ENCODE measurements at places on chromosomes 16 and 17.

- no peaks in the 10 kb centered on the region for H3K27me3 ChIP-seq
- peaks cover 25% of the 10 kb centered on the region for H3K4me1 ChIP-seq
- H3K4me3 ChIP-seq, result no peak overlapping the region
- peak overlapping the region; percentile 20 for H3K27ac ChIP-seq
These were observed 75.1 kb downstream of the ZNF778 start for GRCh38 chr16:89292443-89293078.

DNA sequence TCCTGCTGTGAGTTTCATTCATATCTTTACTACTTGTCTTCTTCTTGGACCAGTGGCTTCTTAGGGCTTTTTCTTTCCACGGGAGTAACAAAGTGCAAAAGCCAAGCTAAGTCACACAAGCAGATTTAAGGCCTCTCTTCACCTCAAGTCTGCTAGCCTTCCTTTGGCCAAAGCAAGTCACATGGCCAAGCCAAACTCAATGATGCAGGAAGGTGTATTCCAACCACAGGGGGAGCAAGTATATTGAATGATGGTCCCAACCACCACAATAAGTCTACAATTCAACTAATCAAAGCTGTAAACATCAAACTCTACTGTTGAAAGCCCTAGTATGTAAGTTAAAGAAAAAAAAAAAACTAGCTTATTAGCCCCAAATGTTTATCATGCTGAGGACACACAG, 44.5 kb upstream of the CDYL2 start:
- peaks cover 2% of the 10 kb centered on the region for H3K36me3 ChIP-seq
- H3K27me3 ChIP-seq, result peaks cover 4% of the 10 kb centered on the region
- H3K27ac ChIP-seq, result no peak overlapping the region
- DNase-seq, result no peak
- H3K4me3 ChIP-seq, result no peak overlapping the region

DNA sequence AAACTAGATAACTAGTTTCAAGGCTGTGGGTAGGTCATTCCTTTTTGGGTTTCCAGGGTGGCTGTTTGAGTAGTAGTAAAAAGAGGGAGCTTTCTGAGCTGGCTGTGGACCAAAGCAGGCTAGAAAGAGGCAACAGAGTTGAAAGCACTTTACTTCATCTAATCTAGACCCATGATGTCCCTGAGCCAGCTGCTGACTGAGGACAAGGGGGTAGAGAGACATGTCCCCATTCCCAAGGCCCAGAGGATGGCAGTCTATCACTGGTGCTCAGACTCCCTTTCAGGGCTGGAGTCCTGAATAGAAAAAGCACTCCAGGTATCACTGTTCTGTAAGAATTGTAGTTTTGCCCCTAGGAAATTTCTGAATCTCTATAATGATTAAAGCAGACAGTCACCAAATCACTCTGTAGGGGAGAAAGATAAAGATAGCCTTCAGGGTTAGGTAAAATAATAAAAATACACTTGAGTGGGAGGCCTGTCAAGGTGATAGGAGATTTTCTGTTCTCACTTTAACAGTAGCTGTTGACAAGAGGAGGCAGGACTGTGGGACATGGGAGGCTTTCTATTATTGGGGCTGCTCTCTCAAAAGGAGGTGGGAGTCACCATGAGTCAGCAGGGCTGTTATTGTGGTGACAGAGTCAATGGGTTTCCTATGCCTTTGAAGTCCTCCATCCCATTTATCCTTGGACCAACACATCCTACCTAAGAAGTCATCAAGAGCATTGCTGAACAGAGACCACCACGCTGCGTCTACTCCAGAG, 190.2 kb upstream of the MPHOSPH6 start:
- no peaks in the 10 kb centered on the region for H3K4me1 ChIP-seq
- no peak for DNase-seq
- H3K36me3 ChIP-seq, result no peaks in the 10 kb centered on the region
- H3K27me3 ChIP-seq, result no peaks in the 10 kb centered on the region

GRCh38 chr17:63881935-63882601, at the start of gene GH2:
Gene GH2 (minus strand): TSS chr17:63881944. CDS start chr17:63881801, 143 bp downstream.
- no peaks in the 10 kb centered on the region for H3K36me3 ChIP-seq
- DNase-seq, result peak; percentile 47
- H3K4me1 ChIP-seq, result peaks cover 1% of the 10 kb centered on the region
- H3K27ac ChIP-seq, result no peak within 1 kb of the TSS
- no peak within 1 kb of the TSS for H3K4me3 ChIP-seq

- H3K4me3 ChIP-seq, result no peak overlapping the region
- DNase-seq, result no peak
- no peak overlapping the region for H3K27ac ChIP-seq
- no peaks in the 10 kb centered on the region for H3K36me3 ChIP-seq
These were observed 22.3 kb downstream of the FOXN1 start for GRCh38 chr17:28528327-28529012.

DNA sequence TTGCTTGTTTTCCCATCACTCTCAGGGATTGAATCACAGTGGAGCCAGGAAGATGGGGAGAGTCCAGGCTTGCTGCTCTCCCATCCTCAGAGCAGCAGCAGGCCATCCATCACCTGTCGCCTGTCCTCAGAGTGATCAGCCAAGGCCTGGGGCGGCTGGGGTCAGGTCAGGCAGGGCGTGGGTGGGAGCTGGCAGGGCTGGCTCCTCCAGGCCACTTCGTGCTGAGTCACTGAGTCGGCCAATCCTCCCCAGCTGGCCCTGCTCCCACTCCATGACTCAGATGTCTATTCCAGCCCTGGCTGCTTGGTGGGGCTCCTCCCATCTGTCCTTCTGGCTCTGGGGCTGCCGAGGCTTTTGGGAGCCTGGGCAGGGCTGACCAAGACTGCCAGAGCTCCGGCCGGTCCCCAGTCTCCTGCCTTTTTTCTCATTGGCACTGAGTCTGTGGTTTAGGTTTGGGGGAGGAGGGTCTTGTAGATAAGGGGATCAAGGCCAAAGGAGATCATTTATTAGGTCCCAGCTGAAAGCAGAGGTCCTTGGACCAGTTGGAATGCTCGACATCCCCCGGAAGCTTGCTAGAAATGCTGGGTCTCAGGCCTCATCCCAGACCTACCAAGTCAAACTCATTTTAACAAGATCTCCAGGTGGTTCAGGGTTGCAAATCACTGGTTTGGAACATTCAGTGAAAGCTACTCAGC, 72.7 kb downstream of the ABCC1 start:
- H3K27me3 ChIP-seq, result no peaks in the 10 kb centered on the region
- peaks cover 27% of the 10 kb centered on the region for H3K36me3 ChIP-seq
- H3K27ac ChIP-seq, result no peak overlapping the region
- no peak overlapping the region for H3K4me3 ChIP-seq
- H3K4me1 ChIP-seq, result peaks cover 16% of the 10 kb centered on the region
- no peak for DNase-seq

GRCh38 chr16:67279296-67280089, at the start of gene PLEKHG4:
Gene PLEKHG4 (plus strand): TSS chr16:67279532. CDS start chr16:67280045, 513 bp downstream.
- H3K4me3 ChIP-seq, result peak within 1 kb of the TSS; percentile 88
- no peaks in the 10 kb centered on the region for H3K27me3 ChIP-seq
- H3K27ac ChIP-seq, result peak within 1 kb of the TSS; percentile 81
- peaks cover 12% of the 10 kb centered on the region for H3K4me1 ChIP-seq

DNA sequence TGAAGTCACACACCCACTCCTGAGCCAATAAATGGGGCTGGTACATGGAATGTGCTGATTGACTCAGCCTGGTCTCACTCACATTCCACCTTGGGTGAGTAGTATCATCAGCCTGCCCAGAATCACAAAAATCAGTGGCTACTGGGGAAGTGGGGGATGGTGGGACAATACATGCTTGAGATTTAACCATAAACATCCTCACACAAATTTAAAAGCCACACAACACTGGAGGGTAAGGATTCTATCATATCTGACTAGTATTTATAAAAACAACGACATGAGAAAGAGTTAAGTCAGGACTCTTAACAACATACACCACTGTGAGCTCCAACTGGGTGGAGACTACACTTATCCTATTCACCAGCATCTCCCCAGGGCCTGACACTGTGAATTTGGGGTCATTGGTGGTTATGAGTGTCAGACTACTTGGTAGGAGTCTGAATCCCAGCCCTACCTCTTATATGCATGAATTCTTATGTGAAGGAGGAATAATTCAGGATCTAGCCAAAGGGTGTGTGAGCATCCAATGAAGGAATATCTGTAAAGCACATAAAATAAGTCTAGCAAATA, 26.0 kb upstream of the IRX6 start:
- no peaks in the 10 kb centered on the region for H3K36me3 ChIP-seq
- H3K27me3 ChIP-seq, result no peaks in the 10 kb centered on the region
- no peaks in the 10 kb centered on the region for H3K4me1 ChIP-seq

GRCh38 chr17:19904924-19905323, 37.2 kb upstream of the ULK2 start:
- H3K27me3 ChIP-seq, result no peaks in the 10 kb centered on the region
- H3K4me1 ChIP-seq, result no peaks in the 10 kb centered on the region
- DNase-seq, result no peak
- H3K36me3 ChIP-seq, result peaks cover 44% of the 10 kb centered on the region
- no peak overlapping the region for H3K4me3 ChIP-seq
- no peak overlapping the region for H3K27ac ChIP-seq

GRCh38 chr16:87074641-87075318, 242.4 kb downstream of the C16orf95 start:
- H3K4me1 ChIP-seq, result no peaks in the 10 kb centered on the region
- no peak for DNase-seq
- H3K27ac ChIP-seq, result no peak overlapping the region
- H3K27me3 ChIP-seq, result no peaks in the 10 kb centered on the region
- H3K36me3 ChIP-seq, result no peaks in the 10 kb centered on the region
- no peak overlapping the region for H3K4me3 ChIP-seq

DNA sequence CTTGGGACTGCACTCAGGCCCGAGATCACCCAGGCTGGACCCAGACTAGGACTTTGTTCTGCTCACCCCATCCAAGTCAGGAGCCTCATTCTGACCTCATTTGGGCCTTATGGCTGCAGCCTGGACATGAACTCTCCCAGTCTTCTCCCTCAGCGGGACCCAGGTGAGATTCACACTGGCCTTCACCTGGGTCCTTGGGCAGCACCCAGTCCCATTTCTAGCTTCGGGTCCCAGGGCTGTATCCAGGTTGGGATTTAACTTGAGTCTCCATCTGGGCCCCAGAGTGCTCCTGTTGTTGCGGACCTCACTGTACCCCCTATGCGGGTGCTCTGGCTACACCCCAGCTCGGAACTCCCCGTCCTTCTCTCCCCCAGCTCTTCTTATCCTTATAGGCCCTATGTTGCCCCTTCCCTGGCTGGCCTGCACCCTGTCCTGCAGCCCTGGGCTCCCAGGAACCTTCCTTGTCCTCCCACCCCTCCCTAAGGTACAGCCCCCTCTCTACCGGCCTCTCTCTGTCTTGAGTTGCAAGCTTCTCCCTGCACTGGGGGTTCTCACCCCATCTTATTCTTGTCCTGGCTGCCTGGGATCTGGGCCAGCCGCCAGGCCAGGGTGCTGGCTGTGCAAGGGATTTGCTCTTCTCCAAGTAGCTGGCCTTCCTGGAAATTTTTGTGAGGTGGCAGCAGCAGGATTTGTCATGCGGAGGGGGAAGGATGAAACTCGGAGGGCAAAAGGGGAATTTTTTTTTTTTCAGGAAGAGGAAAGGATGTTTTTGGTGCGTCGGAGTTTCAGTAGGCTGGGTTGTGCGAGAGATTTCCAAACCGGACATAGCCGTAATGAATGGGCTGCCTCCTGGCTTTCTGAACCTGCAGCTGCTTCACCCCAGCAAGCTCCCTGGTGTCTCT, 904 bp downstream of the MAP2K3 start:
- H3K27ac ChIP-seq, result peak overlapping the region; percentile 92
- no peak for DNase-seq
- H3K4me1 ChIP-seq, result peaks cover 34% of the 10 kb centered on the region
- peaks cover 2% of the 10 kb centered on the region for H3K36me3 ChIP-seq
- no peaks in the 10 kb centered on the region for H3K27me3 ChIP-seq
- peak overlapping the region; percentile 97 for H3K4me3 ChIP-seq

GRCh38 chr17:55318081-55318480, 53.3 kb downstream of the HLF start:
- DNase-seq, result no peak
- H3K4me1 ChIP-seq, result no peaks in the 10 kb centered on the region
- peaks cover 21% of the 10 kb centered on the region for H3K27me3 ChIP-seq
- H3K36me3 ChIP-seq, result no peaks in the 10 kb centered on the region

- peaks cover 12% of the 10 kb centered on the region for H3K4me1 ChIP-seq
- H3K36me3 ChIP-seq, result no peaks in the 10 kb centered on the region
- H3K4me3 ChIP-seq, result no peak overlapping the region
- peak overlapping the region; percentile 62 for H3K27ac ChIP-seq
- no peaks in the 10 kb centered on the region for H3K27me3 ChIP-seq
These were observed 79.1 kb downstream of the C17orf67 start for GRCh38 chr17:56754523-56755208.

GRCh38 chr16:71645450-71645849, 19.5 kb downstream of the MARVELD3 start:
- no peak overlapping the region for H3K4me3 ChIP-seq
- no peak overlapping the region for H3K27ac ChIP-seq
- no peaks in the 10 kb centered on the region for H3K27me3 ChIP-seq
- H3K36me3 ChIP-seq, result peaks cover 1% of the 10 kb centered on the region

- H3K27ac ChIP-seq, result no peak overlapping the region
- no peaks in the 10 kb centered on the region for H3K36me3 ChIP-seq
- no peaks in the 10 kb centered on the region for H3K4me1 ChIP-seq
- no peak for DNase-seq
- no peak overlapping the region for H3K4me3 ChIP-seq
These were observed 117.1 kb downstream of the KCNJ2 start for GRCh38 chr17:70286391-70286790.

DNA sequence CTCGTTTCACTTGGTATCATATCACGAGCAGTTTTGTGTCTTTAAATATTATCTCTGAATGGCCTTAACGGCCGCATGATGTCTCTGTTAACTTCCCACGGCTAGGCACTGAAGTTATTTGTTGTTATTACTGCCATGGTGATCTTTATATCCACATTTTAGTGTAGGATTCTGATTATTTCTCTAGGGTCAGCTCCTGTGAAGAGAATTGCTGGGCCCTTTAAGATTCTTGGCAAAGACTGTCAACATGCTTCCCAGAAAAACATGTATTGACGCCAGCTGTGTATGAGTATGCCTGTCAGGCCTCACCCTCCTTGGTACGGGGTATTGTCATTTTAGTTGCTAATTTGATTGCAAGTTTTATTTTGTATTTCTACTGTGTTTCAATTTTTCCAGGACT, 263.5 kb downstream of the SNX29 start:
- H3K36me3 ChIP-seq, result peaks cover 1% of the 10 kb centered on the region
- H3K27me3 ChIP-seq, result no peaks in the 10 kb centered on the region
- no peaks in the 10 kb centered on the region for H3K4me1 ChIP-seq
- H3K4me3 ChIP-seq, result no peak overlapping the region

DNA sequence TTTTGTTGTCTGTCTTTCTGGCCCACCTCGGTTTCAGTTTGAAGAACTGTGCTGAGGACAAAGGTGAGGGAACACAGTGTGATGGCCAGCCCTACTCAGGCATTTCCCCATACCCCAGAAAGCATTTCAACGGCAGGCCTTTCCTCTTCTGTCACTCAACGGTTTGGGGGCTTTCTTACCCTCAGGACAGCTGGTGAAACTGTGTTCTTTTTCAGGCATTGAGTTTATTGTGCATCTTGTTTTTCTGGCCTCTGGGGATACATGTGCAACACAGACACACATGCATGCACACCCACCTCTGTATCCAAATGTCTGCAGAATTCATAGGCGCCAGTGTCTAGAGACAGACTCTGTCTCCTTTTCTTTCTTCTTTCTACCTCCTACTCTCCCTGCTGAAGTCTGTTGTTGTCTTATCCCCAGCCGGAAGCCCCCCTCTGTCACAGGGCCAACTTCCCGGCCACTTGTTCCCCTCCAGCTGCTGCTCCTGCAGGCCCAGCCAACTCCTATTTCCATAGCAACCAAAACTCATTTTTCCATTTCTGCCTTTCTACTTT, 17.0 kb downstream of the CHD9 start:
- peaks cover 33% of the 10 kb centered on the region for H3K4me1 ChIP-seq
- no peak overlapping the region for H3K4me3 ChIP-seq
- DNase-seq, result no peak
- H3K36me3 ChIP-seq, result peaks cover 39% of the 10 kb centered on the region
- H3K27me3 ChIP-seq, result no peaks in the 10 kb centered on the region

- H3K4me1 ChIP-seq, result peaks cover 4% of the 10 kb centered on the region
- H3K27ac ChIP-seq, result no peak overlapping the region
- no peak overlapping the region for H3K4me3 ChIP-seq
These were observed 213.4 kb upstream of the GSE1 start for GRCh38 chr16:85399583-85400284.

All from activated naive CD8-positive, alpha-beta T cell treated with anti-CD3 and anti-CD28 coated beads, Interleukin-2, amount 10 ng/mL, durations not matched to agents 7 days and 5 days (primary cell).